ENCODE measurements at places on chromosomes 6 and 20.

- no peak for DNase-seq
Observed at GRCh38 chr6:135861189-135861588, 9.7 kb downstream of the PDE7B start.

DNA sequence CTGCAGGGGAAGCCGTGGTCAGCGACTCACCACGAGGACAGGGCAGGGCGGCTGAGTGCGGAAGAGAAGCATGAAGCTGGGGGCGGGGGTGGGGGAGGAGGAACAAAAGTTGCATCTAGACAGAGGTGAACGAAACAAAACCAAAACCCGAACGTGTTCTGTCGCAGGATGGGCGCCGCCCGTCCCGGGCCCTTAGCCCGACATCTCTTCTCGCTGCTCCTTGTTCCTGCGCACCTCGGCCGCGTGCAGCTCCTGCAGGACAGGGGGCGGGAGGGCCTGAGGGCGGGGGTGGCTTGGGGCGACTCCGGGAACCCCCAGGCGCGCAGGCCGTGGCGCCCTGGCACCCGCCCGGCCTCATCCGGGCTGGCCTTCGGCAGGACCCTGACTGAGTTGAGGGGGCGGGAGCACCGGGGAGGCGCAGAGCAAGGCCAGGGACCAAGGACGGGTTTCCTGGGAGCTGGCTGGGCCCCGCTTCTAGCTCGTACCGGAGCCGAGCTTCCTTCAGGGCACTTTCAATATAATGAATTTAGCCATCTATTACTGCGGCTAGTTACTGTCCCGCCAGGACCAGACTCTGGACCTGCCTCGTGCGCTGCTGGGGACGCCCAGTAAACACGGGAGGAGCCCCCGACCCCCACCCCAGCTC lies 12.0 kb downstream of the STMN3 start:
- no peak for DNase-seq

- no peak for DNase-seq
Observed at GRCh38 chr6:37338745-37339255, 15.0 kb upstream of the RNF8 start.

DNA sequence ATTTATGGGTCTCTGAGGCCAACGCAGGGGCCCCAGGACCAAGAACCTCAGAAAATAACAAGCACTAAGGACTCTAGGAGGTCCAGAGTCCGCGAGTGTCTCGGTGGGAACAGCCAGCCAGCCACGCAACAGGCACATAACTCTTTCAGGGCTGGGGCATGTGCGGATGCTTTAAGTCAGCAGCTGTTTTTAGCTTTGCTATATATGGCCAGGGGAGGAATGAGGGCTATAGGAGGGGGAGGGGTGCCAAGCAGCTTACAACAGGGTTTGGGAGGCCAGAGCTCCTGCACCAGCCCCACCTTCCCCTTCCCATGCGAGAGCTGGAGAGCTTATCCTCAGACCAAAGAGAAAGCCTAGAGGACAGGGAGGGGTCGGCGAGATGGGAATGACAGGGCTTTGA lies 6.2 kb downstream of the JPH2 start:
- DNase-seq, result no peak

- DNase-seq, result no peak
Observed at GRCh38 chr6:127533011-127533410, 13.9 kb upstream of the MTCL3 start.

GRCh38 chr20:36629719-36630681 lies 16.0 kb downstream of the SLA2 start:
- no peak for DNase-seq

DNA sequence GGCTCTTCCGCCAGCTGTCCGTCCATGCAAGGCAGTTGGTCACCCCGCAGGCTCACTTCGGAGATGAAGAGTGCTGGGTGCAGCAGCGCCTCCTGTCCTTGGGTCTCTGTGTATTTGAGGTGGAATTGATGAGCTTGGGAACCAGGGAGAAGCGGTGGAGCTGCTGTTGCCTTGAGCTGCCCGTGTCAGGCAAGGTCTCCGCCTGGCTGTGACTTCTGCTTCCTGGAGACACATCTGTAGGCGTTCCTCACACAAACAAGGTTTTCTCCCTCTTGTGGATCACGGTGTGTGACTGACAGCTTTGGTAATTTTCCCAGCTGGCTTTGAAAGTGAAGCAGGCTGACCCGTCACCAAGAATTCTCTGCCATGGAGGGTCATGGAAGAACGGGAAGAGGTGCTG lies 2.5 kb upstream of the SLC17A9 start:
- no peak for DNase-seq

GRCh38 chr20:50115591-50116367 lies 2.8 kb upstream of the UBE2V1 start:
- peak; percentile 89 for DNase-seq

GRCh38 chr6:91392951-91393350 lies 806.1 kb upstream of the MAP3K7 start:
- DNase-seq, result no peak

DNA sequence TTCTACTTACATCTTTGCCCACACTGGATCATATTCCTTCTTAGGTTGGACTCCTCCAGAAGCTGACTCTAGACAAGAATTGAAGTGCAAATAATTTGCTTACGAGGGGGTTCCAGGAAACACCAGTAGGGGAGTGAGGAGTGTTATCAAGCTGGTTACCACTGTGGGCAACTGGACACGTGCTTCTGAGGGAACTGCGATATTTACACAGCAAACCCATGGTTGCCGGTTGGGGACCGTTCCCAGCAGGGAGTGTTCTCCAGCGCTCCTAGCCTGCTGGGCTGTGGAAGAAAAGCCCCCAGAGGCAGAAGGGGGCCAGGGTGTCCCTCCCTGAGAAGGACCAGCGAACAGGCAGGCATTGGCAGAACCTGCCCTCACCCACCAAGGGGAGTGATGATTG lies 21.7 kb downstream of the MDFI start:
- no peak for DNase-seq

- no peak for DNase-seq
Observed at GRCh38 chr6:129473546-129473945, 236.4 kb downstream of the ARHGAP18 start.

DNA sequence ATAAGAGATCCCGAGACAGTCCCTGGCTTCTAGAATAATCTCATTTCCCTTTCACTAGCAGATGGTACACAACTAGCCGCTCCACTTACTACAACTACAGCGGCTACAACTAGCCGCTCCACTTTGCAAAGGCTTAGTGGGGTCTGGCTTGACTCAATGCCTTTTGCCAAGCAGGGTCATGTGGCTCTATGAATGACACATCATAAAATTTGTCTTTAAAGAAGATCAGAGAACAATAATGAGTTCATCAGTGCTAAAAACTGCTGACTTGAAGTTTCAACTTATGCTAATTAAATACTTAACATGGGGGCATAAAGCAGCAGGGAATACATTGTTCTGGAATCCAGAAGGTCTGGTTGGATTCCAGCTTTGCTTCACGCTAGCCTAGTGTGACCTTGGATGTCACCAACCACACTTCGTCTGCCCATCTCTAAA lies 2.0 kb upstream of the MICAL1 start:
- DNase-seq, result no peak
